ENCODE measurements at places on chromosomes 1 and 21. TPM values are rescaled to one million over a fixed set of nuclear protein-coding genes. Genes with fewer than 3 reads are reported as not detected.

LIPI gene
- total RNA-seq = not detected

OPRD1 gene
- total RNA-seq = not detected

LIN28A gene
- total RNA-seq = not detected

SLC45A1 gene
- total RNA-seq = 1.8 TPM

FCER1G gene
- total RNA-seq = not detected

TDRD5 gene
- not detected for total RNA-seq

PHLDA3 gene
- total RNA-seq = 56.5 TPM

MMEL1 gene
- 1.6 TPM for total RNA-seq

RWDD3 gene
- total RNA-seq = 11.5 TPM

TLCD4 gene
- total RNA-seq = 0.16 TPM

NTMT2 gene
- total RNA-seq = not detected

LCE1E gene
- not detected for total RNA-seq

HORMAD1 gene
- not detected for total RNA-seq

ASPM gene
- 26.7 TPM for total RNA-seq

BRDT gene
- not detected for total RNA-seq

GBP2 gene
- total RNA-seq = 75.8 TPM

TNFAIP8L2 gene
- not detected for total RNA-seq

DEGS1 gene
- 50.5 TPM for total RNA-seq

A3GALT2 gene
- not detected for total RNA-seq

S100PBP gene
- 60.1 TPM for total RNA-seq

SLC2A5 gene
- not detected for total RNA-seq

MCOLN3 gene
- total RNA-seq = not detected

FNDC10 gene
- total RNA-seq = 0.94 TPM

C1orf185 gene
- not detected for total RNA-seq

SAMSN1 gene
- 0.25 TPM for total RNA-seq

CCDC30 gene
- 1.1 TPM for total RNA-seq

TMEM35B gene
- 19.4 TPM for total RNA-seq

PLCH2 gene
- 0.06 TPM for total RNA-seq

LYPD8 gene
- total RNA-seq = not detected

LCE1F gene
- not detected for total RNA-seq

VHLL gene
- not detected for total RNA-seq

Data from bladder microvascular endothelial cell (primary cell).